Stimulated activated naive B cell treated with anti-CD40 and anti-IgM and Interleukin-4, amounts not matched to agents 10 μg/mL and 1 μg/mL and 100 μg/mL, for 72 hours (primary cell): ENCODE measurements at places on chromosomes 16 and 17.
A peak's percentile ranks its signal among the peaks of the same experiment; 100 is the strongest.

- peaks cover 19% of the 10 kb centered on the region for H3K4me1 ChIP-seq
- no peak overlapping the region for H3K4me3 ChIP-seq
- peaks cover 68% of the 10 kb centered on the region for H3K36me3 ChIP-seq
- peak overlapping the region; percentile 87 for H3K27ac ChIP-seq
Observed at GRCh38 chr16:89104930-89105571, 11.4 kb downstream of the ACSF3 start.

DNA sequence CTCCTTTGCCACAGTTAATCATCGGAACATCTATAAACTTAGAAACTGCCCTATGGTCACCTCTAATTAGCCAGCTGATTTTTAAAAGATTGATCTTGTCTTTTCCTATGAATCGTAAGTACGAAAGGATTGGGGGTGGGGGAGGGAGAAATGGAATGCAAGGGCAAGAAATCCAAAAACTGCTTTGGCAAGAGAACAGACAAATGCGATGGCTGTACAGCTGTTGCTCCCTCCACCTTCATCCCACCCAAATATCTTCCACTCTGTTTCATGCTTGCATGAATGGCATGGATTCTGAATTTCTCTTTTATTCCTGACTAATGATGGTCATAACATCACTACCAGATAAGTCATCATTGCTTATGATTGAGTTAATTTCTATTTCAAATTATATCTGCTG, 165.7 kb downstream of the STX8 start:
- peaks cover 8% of the 10 kb centered on the region for H3K4me1 ChIP-seq
- no peak overlapping the region for H3K27ac ChIP-seq
- peaks cover 3% of the 10 kb centered on the region for H3K36me3 ChIP-seq
- H3K4me3 ChIP-seq = no peak overlapping the region
- no peak for DNase-seq

- H3K27ac ChIP-seq = peak overlapping the region; percentile 59
- peaks cover 55% of the 10 kb centered on the region for H3K4me1 ChIP-seq
- no peak overlapping the region for H3K4me3 ChIP-seq
- no peak for DNase-seq
- H3K27me3 ChIP-seq = no peaks in the 10 kb centered on the region
- peaks cover 21% of the 10 kb centered on the region for H3K36me3 ChIP-seq
Observed at GRCh38 chr16:89345642-89346150, 128.2 kb downstream of the ZNF778 start.

DNA sequence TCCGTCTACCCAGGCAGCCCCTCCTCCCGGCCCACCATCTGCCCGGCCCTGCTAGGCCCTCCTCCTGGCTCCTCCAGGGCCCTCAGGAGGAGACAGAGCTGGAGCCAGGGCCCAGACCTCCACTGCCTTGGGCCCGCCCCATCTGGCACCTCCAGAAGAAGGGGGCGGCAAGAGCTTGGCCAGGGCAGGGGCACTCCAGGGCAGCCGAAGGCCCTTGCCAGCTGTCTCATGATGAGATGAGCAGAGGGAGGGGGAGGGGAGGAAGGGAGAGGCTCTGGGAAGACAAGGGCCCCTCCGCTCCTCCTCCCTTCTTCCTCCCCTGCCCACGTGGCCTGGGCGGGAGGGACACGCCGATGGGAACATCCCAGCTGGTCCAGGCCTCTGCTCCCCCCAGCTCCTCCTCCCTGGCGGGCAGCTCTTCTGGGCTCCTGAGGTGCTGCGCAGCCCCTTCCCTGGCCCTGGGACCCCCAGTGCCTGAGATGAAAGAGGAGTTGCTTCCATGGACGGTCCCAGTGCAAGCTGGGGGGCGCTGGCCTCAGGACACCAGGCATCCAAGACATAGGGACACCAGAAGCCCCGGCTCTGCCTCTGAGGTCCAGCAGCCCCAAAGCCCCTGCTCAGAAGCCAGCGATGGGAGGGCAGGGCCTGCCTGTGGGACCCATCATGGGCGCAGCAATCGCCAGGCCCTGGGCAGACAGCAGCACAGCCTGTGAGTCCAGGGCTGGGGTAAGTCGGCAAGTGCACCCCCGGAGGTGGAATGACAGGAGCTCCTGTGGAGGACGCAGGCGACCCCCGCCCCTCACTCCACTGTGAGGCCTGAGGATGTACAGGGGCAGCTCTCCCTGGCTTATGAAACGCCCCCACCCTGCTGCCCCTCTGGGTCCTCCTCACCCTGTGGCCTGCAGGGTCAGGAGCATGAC, 23.6 kb upstream of the ENPP7 start:
- H3K27ac ChIP-seq = no peak overlapping the region
- H3K4me3 ChIP-seq = no peak overlapping the region
- peaks cover 4% of the 10 kb centered on the region for H3K4me1 ChIP-seq
